ENCODE measurements at places on chromosomes 2 and 18.

DNA sequence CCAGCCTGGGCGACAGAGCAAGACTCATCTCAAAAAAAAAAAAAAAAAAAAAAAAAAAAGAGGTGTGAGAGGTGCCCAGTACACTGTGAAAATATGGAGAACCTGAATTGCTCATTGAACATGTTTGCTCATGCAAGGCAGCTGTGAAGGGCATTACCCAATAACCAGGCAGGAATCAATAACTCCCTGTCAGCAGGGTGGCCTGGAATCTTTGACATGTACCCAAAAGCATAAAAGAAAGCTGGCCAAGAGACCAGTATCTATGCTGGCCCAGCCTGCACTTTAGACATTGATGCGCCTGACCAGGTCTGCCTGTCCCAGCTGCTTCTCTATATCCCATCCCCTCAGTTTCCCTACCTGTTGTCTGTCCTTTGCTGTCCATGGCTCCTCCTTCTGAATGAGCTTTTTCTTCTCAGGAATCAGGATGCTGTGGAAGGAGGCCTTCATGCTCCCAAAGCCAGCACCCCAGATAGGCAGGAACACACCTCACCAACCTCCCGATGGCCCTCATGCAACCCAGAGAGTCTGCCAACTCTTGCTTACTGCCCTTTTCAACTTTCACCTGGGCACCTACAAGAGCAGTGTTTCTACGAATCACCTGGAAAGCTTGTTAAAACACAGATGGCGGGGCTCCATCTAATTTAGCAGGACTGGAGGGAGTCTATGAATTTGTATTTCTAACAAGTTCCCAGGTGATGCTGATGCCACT, 83.4 kb upstream of the PPP1CB start:
- H3K4me1 ChIP-seq, result no peaks in the 10 kb centered on the region
- H3K27ac ChIP-seq, result no peak overlapping the region

GRCh38 chr18:33821503-33821902, 243.5 kb downstream of the ASXL3 start:
- H3K27me3 ChIP-seq, result no peaks in the 10 kb centered on the region
- H3K27ac ChIP-seq, result no peak overlapping the region
- no peaks in the 10 kb centered on the region for H3K36me3 ChIP-seq

DNA sequence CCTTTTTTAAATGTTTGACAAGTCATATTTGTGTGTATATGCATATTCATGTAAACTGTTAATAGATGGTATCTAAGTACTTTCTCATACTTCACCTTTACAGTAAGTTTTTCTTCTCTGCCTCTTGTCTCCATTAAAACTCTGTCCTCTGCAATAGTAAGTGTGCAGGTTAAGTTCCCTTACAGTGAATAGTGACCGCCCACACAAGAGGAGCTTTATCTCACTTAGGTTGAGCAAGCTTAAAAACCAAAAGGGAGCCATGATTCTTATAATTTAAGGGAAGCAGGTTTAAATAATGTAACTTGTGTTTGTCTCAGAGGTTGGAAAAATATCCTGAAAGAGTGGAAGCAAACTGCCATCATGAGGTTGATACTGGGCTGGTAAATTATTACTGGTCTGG, 61.3 kb downstream of the MRPS9 start:
- no peaks in the 10 kb centered on the region for H3K4me1 ChIP-seq
- H3K27me3 ChIP-seq, result no peaks in the 10 kb centered on the region
- DNase-seq, result no peak
- H3K36me3 ChIP-seq, result peaks cover 15% of the 10 kb centered on the region

DNA sequence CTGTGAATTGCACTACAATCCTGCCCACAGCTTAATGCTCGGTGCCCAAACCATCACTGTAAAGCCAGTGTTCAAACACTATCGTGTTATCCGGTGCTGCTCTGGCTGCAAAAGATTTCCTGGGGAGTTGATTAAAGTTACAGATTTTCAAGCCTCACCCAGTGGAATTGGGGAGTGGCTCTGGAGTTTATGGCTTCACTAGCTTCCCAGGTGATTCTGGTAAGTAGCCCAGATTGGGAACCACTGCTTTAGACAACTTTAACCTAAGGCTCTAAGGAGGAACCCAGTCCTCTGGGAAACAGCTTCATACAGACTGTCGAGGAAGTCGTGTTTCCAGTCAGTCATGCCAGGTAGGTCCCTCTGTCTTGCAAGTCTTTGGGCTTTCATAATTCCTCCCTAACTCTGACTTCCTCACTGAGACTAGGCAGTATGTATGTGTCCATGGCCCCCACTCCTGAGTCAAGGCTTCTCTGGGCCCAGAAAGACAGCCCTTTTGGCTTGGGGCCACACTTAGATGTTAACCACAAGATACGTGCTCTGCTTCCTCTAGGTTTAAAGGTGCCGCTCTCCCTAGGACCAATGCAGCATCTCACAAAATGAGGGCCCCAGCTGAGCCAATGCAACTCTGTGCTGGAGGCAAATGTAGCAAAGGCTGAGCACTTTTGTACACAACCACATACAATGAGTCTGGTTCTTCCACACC, 299.7 kb downstream of the PRKCE start:
- H3K4me3 ChIP-seq, result no peak overlapping the region
- H3K27me3 ChIP-seq, result no peaks in the 10 kb centered on the region
- no peaks in the 10 kb centered on the region for H3K36me3 ChIP-seq
- no peak for DNase-seq

- no peak overlapping the region for H3K4me3 ChIP-seq
- no peaks in the 10 kb centered on the region for H3K36me3 ChIP-seq
- H3K27me3 ChIP-seq, result no peaks in the 10 kb centered on the region
- no peak overlapping the region for H3K27ac ChIP-seq
- H3K4me1 ChIP-seq, result no peaks in the 10 kb centered on the region
Measured at GRCh38 chr2:10226038-10226724, 76.5 kb upstream of the HPCAL1 start.

GRCh38 chr18:79387214-79387613, 8.5 kb upstream of the NFATC1 start:
- H3K36me3 ChIP-seq, result no peaks in the 10 kb centered on the region
- H3K4me3 ChIP-seq, result no peak overlapping the region
- DNase-seq, result no peak
- H3K27ac ChIP-seq, result no peak overlapping the region

GRCh38 chr2:232368311-232368731, 10.2 kb upstream of the ALPP start:
- no peaks in the 10 kb centered on the region for H3K27me3 ChIP-seq
- H3K4me3 ChIP-seq, result no peak overlapping the region
- no peak overlapping the region for H3K27ac ChIP-seq
- no peak for DNase-seq
- no peaks in the 10 kb centered on the region for H3K36me3 ChIP-seq
- H3K4me1 ChIP-seq, result peaks cover 5% of the 10 kb centered on the region

DNA sequence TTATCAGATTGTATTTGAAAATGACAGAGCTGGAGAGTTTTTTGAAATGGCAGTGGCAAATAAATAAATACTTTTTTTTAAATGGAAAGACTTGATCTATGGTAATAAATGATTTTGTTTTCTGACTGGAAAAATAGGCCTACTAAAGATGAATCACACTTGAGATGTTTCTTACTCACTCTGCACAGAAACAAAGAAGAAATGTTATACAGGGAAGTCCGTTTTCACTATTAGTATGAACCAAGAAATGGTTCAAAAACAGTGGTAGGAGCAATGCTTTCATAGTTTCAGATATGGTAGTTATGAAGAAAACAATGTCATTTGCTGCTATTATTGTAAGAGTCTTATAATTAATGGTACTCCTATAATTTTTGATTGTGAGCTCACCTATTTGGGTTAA, 30.9 kb downstream of the CD28 start:
- H3K27me3 ChIP-seq, result no peaks in the 10 kb centered on the region
- no peak for DNase-seq
- H3K4me3 ChIP-seq, result no peak overlapping the region
- peaks cover 84% of the 10 kb centered on the region for H3K4me1 ChIP-seq
- H3K36me3 ChIP-seq, result peaks cover 36% of the 10 kb centered on the region

DNA sequence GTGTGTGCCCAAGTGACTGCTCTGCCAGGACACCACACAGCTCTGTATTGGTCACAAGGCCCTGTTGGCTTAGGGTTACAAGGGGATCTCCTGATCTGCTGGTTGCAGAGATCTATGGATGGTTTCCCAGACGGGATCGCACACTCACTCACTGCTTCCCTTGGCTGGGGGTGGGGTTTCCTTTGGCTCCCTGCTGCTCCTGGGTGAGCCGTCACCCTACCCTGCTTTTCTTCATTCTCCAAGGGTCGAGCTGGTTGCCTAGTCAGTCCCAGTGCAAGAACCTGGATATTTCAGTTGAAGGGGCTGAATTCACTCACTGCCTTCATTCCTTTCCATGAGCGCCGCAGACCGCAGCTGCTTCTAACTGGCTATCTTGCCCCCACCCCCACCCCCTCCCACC, 56.3 kb downstream of the GTF3C3 start:
- H3K36me3 ChIP-seq, result no peaks in the 10 kb centered on the region
- no peak overlapping the region for H3K27ac ChIP-seq
- DNase-seq, result no peak
- no peaks in the 10 kb centered on the region for H3K27me3 ChIP-seq
- H3K4me3 ChIP-seq, result no peak overlapping the region

- no peaks in the 10 kb centered on the region for H3K4me1 ChIP-seq
- H3K36me3 ChIP-seq, result no peaks in the 10 kb centered on the region
- H3K27me3 ChIP-seq, result no peaks in the 10 kb centered on the region
- H3K4me3 ChIP-seq, result no peak overlapping the region
- no peak overlapping the region for H3K27ac ChIP-seq
Measured at GRCh38 chr18:27075828-27076227, 109.3 kb downstream of the CHST9 start.

- no peaks in the 10 kb centered on the region for H3K27me3 ChIP-seq
- H3K27ac ChIP-seq, result no peak overlapping the region
- H3K4me3 ChIP-seq, result no peak overlapping the region
Measured at GRCh38 chr2:30927465-30928075, 120.3 kb upstream of the CAPN13 start.

GRCh38 chr18:74651327-74652128, 53.9 kb downstream of the ZNF407 start:
- H3K36me3 ChIP-seq, result no peaks in the 10 kb centered on the region
- H3K27ac ChIP-seq, result no peak overlapping the region
- no peak for DNase-seq
- H3K4me1 ChIP-seq, result no peaks in the 10 kb centered on the region
- no peaks in the 10 kb centered on the region for H3K27me3 ChIP-seq

- DNase-seq, result no peak
- H3K27me3 ChIP-seq, result no peaks in the 10 kb centered on the region
- H3K4me1 ChIP-seq, result no peaks in the 10 kb centered on the region
- H3K27ac ChIP-seq, result no peak overlapping the region
- no peaks in the 10 kb centered on the region for H3K36me3 ChIP-seq
Measured at GRCh38 chr2:165114346-165114939, 89.4 kb downstream of the SCN3A start.

GRCh38 chr2:167579826-167580225, 667.6 kb downstream of the STK39 start:
- no peak overlapping the region for H3K27ac ChIP-seq
- H3K36me3 ChIP-seq, result no peaks in the 10 kb centered on the region
- no peak for DNase-seq
- H3K4me3 ChIP-seq, result no peak overlapping the region

GRCh38 chr18:79856119-79857007, 58.6 kb downstream of the KCNG2 start:
- H3K4me3 ChIP-seq, result no peak overlapping the region
- H3K27ac ChIP-seq, result no peak overlapping the region
- no peaks in the 10 kb centered on the region for H3K36me3 ChIP-seq
- H3K4me1 ChIP-seq, result peaks cover 4% of the 10 kb centered on the region

DNA sequence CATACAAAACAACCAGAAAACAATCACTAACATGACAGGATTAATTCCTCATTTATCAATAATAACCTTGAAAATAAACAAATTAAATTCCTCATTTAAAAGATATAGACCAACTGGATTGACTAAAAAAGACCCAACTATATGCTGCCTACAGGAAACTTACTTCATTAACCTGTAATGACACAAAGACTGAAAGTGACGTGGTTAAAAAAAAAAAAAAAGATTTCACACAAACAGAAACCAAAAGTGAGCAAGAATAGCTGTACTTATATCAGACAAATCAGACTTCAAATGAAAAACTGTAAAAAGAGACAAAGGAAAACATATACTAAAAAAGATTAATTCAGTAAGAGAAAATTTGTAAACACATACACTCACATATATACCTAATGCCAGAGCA, 201.2 kb downstream of the CCDC178 start:
- no peak overlapping the region for H3K4me3 ChIP-seq
- no peak for DNase-seq
- no peaks in the 10 kb centered on the region for H3K27me3 ChIP-seq
- H3K36me3 ChIP-seq, result no peaks in the 10 kb centered on the region

GRCh38 chr2:102241616-102242305, 54.9 kb downstream of the IL1RL2 start:
- no peaks in the 10 kb centered on the region for H3K27me3 ChIP-seq
- H3K27ac ChIP-seq, result no peak overlapping the region
- H3K36me3 ChIP-seq, result no peaks in the 10 kb centered on the region
- H3K4me1 ChIP-seq, result peaks cover 9% of the 10 kb centered on the region
- no peak for DNase-seq

GRCh38 chr18:5639131-5639530, 95.3 kb upstream of the EPB41L3 start:
- no peak overlapping the region for H3K27ac ChIP-seq
- H3K27me3 ChIP-seq, result no peaks in the 10 kb centered on the region
- H3K36me3 ChIP-seq, result no peaks in the 10 kb centered on the region
- H3K4me1 ChIP-seq, result no peaks in the 10 kb centered on the region

- H3K27ac ChIP-seq, result no peak overlapping the region
- no peak overlapping the region for H3K4me3 ChIP-seq
- DNase-seq, result no peak
- H3K27me3 ChIP-seq, result no peaks in the 10 kb centered on the region
- H3K4me1 ChIP-seq, result no peaks in the 10 kb centered on the region
Measured at GRCh38 chr2:235918876-235919275, 249.3 kb downstream of the GBX2 start.

GRCh38 chr2:221124532-221125240, 447.4 kb downstream of the EPHA4 start:
- no peak overlapping the region for H3K27ac ChIP-seq
- H3K4me1 ChIP-seq, result no peaks in the 10 kb centered on the region
- no peaks in the 10 kb centered on the region for H3K27me3 ChIP-seq
- H3K36me3 ChIP-seq, result no peaks in the 10 kb centered on the region
- H3K4me3 ChIP-seq, result no peak overlapping the region
- DNase-seq, result no peak

DNA sequence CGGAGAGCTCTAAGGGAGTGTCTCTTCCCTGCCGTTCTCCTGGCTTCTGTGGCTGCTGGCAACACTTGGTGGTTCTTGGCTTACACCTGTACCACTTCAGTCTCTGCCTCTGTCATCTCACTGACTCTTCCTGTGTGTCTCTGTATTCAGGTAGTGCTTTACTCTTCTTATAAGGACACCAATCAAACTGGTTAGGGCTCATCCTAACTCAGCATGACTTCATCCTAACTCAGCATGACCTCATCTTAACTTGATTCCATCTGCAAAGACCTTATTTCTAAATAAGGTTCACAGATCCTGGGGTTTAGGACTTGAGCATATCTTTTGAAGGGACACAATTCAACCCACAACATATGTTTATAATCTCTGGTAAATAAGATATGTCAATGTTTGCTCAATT, 51.6 kb upstream of the DSEL start:
- no peaks in the 10 kb centered on the region for H3K36me3 ChIP-seq
- no peak overlapping the region for H3K27ac ChIP-seq
- no peak overlapping the region for H3K4me3 ChIP-seq
- no peaks in the 10 kb centered on the region for H3K27me3 ChIP-seq
- H3K4me1 ChIP-seq, result no peaks in the 10 kb centered on the region
